PC-3 (cell line): ENCODE measurements at places on chromosomes 5 and 9.
A peak's percentile ranks its signal among the peaks of the same experiment; 100 is the strongest.

DNA sequence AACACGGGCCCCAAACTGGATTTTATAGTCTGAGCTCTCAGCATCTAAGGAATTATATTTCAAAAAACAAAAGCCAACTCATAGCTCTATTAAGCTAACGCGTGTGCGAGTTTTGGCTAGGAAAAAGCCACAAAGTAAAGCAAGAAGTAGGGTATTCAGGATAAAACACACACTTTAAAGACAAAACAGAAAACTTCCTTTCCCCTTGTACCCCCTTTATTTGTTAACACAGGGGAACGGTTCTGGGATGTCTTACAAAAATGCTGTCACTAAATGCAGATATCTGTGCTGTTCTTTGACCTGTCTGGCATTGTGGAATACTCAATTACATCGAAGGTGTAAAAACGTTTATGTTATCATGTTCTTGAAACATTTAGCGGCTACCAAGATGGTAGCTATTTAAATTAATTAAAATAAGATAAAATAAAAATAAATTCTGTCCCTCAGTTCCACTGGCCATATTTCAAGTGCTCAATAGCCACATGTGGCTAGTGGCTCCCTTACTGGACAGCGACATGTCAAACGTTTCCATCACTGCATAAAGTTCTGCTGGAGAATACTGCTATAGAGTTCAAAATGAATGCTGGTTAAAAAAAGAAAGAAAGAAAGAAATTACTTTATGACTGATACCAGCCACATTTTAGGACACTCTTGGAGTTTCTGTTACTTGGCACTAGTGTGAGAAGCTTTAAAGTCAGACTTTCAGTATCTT lies 7.2 kb upstream of the MEF2C start:
- no peak for DNase-seq

GRCh38 chr9:36007316-36007708 lies 29.4 kb upstream of the RECK start:
- no peak for DNase-seq

DNA sequence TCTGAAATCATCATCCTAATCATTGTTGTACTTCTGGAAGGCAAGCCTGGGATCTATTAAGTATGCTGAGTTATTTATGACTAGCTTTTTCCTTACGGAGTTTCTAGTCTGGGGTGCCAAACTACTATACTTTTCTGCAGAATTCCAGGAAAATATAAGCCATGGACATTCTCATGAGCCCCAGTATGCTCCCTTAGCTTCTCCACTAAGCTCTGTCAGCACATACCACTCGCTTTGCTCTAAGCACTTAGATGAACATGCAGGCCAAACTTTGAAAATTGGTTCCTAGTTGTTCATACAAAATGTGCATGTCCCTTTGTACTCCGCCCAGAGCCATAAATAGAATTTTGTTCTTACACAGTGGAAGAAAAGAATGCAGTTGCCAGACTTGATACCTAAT lies 284.6 kb downstream of the ARRDC3 start:
- no peak for DNase-seq

DNA sequence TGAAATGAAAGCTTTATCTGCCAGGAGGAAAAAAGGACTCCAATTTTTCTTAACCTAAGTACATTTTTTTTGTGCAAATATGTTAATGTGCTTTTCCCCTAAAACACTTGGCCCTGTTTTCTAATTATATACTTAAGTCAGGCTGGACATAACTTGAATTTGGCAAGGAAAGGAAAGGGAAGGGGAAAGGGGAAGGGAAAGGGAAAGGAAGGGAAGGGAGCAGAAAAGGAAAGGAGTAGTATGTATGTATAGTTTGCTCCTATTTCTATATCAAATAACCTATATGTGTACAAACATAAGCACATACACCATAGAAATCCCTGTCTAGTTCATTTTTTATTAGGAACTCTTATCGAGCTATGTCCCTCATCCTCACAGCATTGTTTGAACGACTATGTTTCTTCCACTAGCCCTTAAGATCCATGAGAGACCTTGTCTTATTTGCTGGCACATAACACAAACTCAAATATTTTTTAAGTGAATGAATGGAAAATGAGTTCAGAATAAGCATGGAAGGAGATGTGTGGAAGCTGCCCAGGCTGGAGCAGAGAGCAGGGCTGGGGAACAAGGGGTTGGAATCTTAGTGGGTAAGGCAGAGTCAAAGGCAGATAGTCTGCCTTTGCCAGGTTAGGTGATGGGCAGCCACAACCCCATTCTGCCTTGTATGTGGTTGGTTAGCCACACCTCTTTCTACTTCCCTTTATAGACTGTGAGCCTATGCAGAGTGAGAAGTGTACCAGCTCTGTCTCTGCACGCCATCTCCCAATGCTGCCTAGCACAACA lies 70.0 kb downstream of the KLHL3 start:
- DNase-seq: peak; percentile 4

GRCh38 chr5:137845472-137845871 lies 22.2 kb upstream of the MYOT start:
- DNase-seq: no peak

GRCh38 chr5:145180371-145180770 lies 654.8 kb downstream of the PRELID2 start:
- DNase-seq: no peak

GRCh38 chr9:134557331-134557730 lies 84.3 kb upstream of the COL5A1 start:
- no peak for DNase-seq

DNA sequence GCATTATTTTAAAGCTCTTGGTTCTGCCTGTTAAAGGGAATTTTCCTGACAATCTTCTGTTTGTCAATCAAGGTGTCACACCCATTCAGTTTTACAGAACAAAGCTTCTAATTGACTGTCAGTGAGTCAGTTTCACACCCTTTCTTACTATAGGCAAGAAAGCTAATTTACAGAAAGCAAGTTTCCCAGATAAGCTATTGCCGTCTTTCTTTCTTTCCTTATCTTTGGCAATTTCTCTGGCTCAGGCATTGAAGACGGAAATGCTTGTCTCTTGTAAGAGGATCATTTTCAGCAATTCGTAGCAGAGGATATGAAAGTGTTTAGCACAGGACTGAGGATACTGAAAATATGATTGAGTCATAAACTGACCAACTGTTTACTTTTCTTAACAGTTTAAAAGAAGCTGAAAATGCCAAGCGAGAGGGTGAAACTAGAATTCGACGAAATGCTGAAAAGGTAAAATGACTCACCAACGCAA lies 27.0 kb downstream of the SPINK5 start:
- peak; percentile 88 for DNase-seq

- DNase-seq: no peak
Observed at GRCh38 chr5:90982576-90982975, 400.5 kb downstream of the ARRDC3 start.

DNA sequence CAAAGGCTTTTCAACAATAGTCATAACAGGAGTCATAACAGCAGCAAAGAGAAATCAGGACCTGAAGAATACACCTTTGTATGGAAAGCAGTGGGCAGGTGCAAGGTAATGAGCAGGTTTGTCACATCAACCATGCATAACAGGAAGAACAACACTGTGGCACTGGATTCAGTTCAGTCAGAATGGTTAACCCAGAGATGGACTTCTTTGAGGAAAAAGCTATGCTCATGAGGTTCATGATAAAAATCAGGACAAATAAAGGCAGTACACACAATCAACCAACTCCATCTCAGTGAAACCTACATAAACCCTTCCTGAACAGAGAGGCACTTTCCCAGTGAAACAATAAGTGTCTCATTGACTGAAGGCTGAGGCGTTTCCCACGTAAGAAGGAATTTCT lies 27.0 kb downstream of the ABITRAM start:
- no peak for DNase-seq

- no peak for DNase-seq
Observed at GRCh38 chr5:61965069-61965468, 340.9 kb upstream of the KIF2A start.

DNA sequence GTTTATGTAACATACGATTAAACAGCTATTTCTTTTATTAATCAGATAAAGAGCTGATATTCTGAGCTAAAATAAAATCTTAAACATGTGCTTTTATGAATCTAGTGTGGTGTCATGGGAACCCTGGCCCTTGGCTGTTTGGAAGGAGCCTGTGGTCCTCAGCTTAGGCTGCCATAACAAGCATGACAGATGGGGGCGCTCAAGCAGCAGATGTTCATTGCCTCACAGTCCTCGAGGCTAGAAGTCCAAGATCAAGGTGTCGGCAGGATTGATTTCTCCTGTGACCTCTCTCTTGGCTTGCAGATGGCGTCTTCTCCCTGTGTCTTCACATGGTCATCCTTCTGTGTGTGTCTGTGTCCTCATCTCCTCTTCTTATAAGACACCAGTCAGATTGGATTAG lies 448.2 kb downstream of the GADD45G start:
- DNase-seq: peak; percentile 9

DNA sequence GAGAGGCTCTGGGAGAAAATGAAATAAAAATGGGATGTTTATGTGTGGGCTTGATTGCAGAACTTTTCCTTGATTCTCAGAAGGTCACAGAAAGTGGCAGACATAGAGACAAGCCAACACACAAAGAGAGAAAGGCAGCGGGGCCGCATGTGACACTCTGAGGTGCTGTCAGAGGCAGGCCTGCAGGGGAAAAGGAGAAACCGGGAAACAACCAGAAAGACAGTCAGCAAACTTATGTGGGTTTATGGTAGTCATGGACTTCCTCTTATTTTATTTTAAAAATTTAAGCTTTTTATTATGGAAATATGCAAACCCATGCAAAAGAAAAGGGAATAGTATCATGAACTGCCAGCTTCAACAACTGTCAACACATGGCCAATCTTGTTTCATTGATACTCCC lies 16.3 kb upstream of the IGFBPL1 start:
- no peak for DNase-seq

DNA sequence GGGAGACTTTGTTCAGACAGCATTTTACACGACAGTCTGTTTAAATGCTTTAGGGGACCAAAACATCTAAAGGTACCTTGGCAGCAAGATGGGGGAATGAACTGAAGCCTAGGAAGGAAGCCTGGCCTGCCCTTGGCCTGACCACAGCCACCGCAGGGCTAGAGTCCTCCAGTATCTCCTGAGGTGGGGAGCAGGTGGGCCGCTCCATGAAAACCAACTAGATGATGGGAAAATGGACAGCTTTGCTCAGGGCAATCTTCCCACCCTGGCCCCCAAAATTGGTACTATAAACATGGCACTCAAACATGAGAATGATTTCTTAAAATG lies 153.3 kb downstream of the AUH start:
- no peak for DNase-seq

DNA sequence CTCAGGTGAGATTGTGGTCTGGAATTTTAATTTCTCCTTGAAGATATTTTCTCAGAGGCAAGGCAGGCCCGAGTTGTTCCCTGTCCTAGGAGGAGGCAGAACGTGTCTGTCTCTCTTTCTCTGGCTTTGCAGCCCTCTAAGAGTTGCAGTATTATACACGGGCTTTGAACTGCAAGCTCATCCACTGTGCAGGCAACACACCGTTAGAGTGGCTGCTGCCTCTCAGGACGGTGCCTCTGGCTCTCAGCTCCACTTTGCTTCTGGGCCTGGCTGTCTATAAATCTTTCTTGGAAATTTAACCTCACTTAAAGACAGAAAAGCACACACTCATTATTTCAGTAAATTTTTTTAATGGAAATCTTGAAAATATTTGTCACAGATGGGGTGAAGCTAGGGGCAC lies 170.1 kb upstream of the ADCY2 start:
- DNase-seq: no peak

DNA sequence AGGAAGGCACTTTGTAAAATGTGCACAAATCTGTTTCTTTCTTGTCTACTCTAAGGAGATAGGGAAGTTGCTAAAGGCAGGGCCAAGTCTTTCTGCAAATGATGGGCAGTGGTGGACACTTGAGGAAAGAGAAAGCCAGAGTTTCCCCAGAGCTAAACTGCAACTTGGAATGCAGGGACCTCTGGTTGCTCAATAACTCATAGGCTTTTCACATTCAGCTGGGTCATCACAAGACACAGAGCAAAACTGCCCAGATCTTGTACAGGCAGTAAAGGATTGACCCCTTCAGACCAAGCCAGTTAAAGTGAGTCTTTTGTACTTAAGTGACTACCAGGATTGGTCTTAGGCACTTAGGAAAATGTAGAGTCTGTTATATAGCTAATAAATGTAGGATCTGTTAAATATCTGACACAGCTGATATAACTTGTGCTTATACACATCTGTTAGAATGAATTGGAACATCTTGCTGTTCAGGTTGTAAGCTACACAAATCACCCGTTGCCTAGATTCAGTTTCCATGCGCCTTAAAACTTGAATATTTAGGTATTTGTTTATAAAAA lies 13.5 kb upstream of the AGXT2 start:
- no peak for DNase-seq
